ENCODE measurements at places on chromosomes 11 and 22.
A peak's percentile ranks its signal among the peaks of the same experiment; 100 is the strongest.

- DNase-seq: no peak
These were observed 236.1 kb downstream of the MIAT start for GRCh38 chr22:26893173-26894110.

DNA sequence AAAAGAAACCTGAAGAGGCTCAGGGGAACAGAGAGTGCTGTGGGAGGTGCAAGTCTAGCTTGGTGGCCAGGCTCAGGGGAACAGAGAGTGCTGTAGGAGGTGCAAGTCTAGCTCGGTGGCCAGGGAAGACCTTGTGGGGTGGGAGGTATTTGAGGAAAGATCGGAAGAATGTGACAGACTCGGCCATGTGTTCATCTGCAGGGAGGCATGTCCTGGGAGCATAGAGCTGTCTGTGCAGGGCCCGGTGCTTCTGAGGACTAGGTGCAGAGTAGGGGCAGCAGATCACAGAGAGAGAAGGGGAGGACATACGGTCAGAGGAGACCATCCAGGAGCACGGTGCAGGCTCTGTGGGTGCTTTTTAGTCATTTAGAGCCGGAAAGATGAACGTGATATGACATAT, 10.8 kb downstream of the IFITM10 start:
- DNase-seq: no peak

DNA sequence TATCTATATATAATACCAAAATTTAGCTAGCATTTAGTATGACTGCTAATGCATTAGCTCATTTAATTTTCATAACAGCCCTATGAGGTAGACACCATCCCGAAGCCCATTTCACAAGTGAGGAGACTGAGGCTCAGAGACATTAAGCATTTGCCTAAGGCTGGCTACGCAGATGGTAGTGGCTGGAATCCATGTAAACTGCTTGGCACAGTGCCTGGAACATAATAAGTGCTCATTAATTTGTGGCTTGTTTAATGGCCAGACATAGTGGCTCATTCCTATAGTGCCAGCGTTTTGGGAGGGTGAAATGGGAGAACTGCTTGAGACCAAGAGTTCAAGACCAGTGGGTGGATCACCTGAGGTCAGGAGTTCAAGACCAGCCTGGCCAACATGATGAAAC, 17.8 kb upstream of the TP53I11 start:
- DNase-seq: no peak

DNA sequence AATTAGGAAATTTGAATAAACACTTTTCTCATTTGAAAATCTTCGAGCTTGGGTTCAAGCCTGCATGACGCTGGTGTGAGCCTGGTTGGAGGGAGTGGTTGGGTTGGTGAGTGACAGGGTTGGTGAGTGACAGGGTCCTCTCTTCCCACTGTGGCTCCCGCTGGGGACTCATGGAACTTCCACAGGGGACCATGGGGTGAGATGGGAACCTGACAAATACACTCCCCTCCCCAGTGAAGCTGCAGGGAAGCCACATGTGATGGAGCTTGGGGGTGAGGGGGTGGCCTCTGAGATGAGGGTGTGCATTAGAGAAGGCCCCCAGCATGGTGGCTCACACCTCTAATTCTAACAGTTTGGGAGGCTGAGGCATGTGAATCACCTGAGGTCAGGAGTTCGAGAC, 66.8 kb downstream of the RTL6 start:
- no peak for DNase-seq

GRCh38 chr11:47236482-47236881, 12.1 kb downstream of the ACP2 start:
- DNase-seq: no peak

DNA sequence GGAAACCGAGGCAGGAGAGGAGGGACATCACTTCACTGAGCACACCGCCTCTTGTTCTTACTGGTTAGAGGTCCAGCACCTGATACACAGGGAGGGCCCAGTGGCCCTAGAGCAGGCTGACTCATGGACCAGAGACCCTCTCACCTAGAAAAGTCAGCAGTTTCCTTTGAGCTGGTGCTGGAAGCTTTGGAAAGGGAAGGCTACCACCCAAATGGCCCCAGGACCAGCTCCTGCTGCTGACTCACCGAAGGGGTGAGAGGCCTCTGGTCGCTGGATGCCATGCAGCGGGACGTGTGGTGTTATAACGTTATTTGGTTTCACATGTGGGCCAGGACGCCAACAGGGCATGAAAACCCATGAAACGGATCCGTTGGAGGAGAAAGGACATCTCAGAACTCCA, 3.8 kb downstream of the NADSYN1 start:
- no peak for DNase-seq

DNA sequence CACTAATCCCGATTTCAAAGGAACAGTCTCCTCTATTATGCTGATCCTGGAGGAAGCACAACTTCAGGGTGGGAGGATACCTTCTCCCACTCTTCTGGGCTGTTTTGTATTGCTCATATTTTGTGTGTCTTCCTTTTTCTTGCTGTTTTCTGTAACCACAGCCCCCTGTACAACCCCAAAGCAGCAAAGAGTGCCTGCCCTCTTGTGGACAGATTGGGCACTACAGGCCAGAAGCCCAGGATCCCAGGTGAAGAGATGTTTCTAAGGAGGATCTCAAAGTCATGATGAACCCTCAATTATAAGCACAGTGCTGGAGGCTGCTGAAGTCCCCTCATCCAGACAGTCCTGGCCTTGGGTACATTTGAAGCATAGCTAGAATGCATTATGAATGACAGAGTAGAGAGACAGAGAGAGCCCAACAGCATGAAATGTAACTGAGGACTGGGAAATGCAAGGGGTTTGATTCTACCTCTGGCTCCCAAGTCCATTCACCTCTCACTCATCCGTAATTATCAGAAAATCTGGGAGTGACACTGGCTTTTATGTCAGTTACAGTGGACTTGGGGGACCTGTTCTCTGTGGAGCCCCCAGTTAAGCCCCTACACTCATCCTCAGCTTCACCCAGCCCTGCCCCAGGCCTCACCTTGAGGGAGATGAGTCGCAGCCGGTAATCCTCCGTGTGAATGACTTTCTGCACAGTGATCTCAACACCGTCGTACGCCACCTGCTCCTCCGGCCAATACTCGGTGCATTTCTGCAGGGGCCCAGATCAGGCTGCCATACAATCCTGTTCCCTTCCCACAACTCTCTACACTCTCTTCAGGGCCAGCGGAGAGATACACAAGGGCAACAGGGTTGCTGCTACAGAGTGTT, 6.2 kb upstream of the IGSF22 start:
- DNase-seq: peak; percentile 84

- DNase-seq: no peak
These were observed 49.0 kb downstream of the GRAMD4 start for GRCh38 chr22:46669201-46669600.

DNA sequence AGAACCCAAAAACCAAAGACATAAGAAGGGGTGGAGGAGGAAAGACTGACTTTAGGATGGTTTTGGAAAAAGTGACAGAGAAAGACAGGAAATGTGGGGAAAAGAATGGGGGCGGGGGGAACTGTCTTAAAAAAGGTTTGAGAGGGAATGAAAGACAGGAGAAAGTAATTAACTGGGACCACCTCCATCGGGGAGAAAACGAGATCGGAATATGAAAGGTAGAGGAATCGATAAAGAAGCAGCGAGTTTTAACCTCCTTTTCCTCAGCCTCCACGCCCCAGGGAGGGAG, 524 bp downstream of the MTMR2 start:
- peak; percentile 7 for DNase-seq

DNA sequence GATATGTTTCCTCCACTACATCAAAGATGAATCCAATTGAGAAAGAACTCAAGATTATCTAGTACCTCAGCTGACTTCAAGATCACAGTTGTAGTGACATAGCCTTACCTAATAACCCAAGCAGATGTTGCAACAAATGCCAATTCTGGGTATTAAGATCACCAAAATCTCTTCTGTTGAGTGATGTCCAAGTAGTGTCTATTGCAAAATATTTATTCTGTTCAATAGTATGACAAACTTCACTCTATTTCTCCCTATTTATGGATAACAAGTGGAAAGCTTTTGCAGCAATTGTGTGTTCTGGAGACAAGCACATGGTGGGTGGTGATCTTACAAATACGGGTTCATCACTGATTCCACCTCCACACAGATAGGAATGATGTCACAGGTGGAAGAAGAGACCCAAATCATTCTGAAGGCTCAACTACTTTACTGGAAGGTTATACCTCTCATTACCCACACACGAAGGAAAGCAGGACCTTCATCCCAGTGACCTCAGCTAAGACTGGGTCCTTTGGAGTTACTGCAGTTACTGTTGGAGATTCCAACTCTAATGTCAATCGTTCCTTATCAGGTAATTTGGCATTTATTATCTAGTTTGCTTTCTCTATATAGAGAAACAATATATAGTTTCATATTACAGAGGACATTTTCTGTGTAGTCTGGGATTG, 72.0 kb downstream of the CD44 start:
- DNase-seq: no peak

GRCh38 chr11:69670158-69670845, 4.9 kb downstream of the LTO1 start:
- peak; percentile 87 for DNase-seq

DNA sequence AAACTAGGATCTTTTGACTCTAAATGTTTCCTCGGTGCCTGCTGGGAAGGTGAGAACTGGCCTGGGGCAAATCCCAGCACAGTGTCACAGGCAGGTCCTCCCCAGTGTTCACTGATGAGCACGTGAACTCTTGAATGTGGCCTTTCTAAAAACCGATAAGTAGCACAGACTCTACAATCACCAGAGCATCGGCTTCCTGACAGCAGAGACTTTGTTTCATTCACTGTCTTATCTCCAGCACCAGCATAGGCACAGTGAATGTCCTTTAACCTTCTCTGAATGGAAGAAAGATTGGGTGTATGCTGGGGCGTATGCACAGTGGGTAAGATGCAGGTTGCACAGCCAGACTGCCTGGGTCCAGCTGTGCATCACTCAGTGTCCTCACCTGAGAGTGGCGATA, 59.3 kb upstream of the EIF3D start:
- no peak for DNase-seq

DNA sequence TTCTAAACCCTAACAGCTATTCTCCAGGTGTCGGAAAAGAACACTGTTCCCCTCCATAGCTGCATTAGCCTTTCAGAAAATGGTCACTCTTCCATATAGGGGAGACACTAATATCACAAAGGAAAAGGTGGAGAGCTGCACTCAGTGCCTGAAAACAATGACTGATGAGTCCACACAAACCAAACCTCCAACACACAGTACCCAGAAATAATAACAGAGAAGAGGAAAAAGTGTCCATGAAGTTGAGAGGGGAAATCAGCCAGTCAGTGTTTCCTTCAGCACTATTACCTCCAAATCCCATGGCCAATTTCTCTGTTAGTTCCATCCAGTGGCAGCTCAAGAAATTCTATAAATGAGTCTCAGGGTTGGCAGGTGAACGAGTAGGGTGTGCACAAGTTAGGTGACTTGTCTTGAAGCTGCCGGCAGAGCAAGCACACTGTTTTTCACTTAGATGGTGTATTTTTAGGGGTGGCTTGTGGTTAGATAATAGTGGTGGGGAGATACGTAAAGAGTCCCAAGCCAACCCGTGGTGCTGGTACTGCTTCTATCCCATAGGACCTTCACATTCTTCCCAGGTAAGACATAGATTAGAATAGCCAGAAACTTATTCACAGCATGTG, 84.5 kb upstream of the CHRM4 start:
- DNase-seq: peak; percentile 22

GRCh38 chr11:46360878-46361277, 13.6 kb downstream of the DGKZ start:
- DNase-seq: peak; percentile 66

DNA sequence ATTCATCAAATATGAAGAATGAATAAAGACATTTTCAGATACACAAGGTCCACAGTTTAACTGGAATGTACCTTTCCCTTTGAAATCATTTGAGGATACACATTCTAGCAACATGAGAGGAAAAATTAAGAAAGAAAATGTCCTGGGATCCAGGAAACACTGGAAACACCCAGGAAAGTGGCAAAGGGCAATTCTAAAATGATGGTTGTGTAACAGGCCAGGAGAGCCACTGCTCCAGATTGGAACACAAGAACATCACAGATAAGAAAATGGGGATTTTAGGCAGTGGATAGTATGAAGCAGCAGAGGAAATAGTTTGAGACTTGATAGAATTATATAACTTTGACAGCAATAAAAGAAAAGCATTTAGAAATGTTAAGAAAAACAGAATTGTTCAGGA, 56.1 kb upstream of the GRIK4 start:
- DNase-seq: no peak

GRCh38 chr11:125326126-125326525, 161.6 kb downstream of the PKNOX2 start:
- DNase-seq: no peak

DNA sequence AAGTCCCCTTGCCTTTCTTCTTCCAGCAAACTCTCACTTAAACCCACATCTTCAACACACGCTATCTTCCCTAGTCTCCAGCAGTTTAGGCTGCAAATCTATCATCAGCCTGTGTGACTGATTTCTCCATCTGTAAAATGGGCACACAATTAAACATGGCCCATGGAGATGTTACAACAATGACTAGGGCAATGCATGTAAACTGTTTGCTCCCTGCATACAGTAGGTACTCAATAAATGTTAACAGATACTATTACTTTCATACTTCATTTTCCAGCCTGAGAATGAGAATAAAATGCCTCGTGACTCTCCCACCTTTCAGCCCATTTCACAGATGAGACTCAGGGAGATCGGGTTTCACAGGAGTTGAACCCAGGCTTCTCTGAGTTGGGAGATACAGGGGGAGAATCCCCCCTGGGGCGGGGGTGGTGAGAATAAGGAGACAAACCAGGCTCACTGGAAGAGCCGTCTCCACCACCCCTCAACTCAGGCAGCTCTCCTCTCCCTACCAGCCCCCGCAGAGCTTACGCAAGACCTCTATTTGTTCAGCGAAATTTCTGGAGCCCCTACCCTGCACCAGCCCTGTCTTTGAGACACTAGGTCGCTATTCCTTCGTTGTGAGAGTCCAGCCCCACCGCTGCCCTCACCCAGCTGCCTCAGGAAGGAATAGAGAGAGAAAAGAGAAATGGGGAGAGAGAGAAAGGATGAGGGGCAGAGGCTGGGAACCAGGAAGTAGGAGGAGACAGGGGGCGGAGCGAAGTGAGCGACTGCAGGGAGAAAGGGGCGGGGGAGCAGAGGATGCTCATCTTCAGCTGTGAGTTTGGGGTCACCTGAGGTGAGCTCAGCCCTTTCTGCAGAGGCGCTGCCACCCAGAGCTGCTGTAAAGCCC, 42.1 kb upstream of the KLHL35 start:
- DNase-seq: peak; percentile 58

- no peak for DNase-seq
These were observed 2.5 kb upstream of the TTLL8 start for GRCh38 chr22:50060441-50061140.

GRCh38 chr11:8363921-8364320, 100.2 kb upstream of the LMO1 start:
- no peak for DNase-seq

All from GM13977 (cell line).